ENCODE measurements at places on chromosomes 2 and 18.

- DNase-seq: peak; percentile 70
Measured at GRCh38 chr2:236507393-236508085, 62.1 kb upstream of the ACKR3 start.

DNA sequence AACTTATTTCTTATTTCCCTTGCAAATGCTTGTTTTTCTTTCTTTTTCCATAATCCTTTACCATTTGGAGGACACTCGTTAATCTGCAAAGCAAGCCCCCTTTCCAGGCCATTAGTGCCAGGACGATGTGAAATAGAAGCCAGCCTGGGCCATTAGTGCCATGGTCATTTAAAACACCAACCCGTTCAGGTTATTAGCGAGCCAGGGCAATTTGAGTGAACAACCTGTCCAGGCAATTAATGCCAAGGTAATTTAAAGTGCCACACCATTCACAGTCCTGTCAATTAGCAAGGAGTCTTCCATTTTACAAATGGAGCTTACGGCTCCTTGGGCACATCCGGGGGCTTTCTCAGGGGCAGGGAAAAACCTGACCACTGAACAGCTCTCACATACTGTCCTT, 370.6 kb downstream of the HRH4 start:
- no peak for DNase-seq

DNA sequence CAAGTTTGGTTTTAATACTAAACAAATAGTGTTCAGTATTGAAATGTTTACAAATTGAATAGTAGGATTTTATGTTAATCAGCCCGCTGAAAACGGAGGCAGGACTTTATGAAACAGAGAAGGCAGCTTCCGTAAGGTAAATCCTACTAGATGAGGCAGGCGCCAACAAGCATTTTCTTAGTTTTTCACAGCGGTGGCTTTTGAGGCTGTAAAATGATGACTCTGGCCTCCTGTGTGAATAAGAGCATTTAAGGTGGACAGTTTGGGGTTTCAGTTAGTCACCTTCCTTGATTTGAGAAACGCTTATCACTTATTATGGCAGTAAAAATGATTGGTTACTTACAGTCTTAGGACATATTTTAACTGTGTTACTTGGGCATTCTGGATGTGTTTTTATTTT, 212.9 kb downstream of the PTGR3 start:
- no peak for DNase-seq

DNA sequence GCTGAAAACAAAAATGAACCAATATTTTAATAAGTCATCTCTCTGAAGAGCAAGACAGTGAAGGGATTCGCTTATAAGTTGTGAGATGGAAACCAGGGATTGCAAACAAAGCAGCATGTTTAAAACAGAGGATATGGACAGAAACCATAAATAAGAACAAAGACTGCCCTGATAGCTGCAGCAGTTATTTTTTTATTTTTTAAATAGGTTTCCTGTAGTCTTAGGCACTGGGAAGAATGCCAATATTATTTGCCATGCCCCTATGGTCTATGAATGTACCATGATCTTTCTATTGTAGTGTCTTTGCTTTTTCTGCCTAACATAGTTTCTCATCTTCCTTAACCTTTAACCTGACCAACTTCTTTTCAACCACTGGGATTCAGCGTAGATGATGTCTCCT, 1334.0 kb upstream of the NRXN1 start:
- DNase-seq: no peak

DNA sequence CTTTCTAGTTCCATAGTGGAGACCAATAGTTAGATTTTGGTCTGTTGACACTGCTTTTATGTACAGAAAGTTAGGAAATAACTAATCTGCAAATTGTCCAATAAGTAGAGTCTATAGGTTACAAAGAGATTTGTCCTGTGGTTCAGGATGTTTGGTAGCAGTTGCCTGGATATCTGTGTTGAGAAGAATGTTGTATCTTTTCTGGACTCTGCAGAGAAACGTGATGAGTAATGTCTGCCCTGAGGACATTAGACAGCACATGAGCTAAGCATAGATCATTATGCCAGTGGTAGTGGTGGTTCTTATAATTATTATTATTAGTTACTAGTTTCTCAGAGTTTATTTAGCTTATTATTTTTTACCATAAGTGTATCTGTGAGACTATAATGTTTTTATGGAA, 65.8 kb downstream of the ANKRD62 start:
- DNase-seq: no peak

DNA sequence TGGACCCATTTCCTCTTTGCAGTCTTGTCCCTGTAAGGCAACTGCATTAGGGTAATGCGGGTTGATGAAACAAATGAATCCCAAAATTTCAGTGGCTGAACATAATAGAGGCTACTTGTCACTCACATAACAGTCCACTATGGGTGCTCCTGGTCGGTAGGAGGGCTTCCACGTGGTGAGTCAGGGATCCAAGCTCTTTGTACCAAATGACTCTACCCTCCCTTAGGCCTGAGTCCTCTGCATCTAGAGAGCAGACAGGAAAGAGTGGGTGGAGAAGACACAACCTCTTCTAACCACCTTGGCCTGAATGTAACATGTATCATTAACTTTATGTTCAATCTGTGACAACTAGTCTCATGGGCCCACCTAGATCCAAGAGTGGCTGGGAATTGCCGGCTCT, 86.2 kb upstream of the HAAO start:
- DNase-seq: no peak

- DNase-seq: peak; percentile 34
Measured at GRCh38 chr2:219433666-219434467, 776 bp upstream of the SPEG start.

Measured in CD4-positive, alpha-beta T cell treated with Interleukin-6 for 4 hours (primary cell).